ENCODE measurements at places on chromosomes 4 and X.

DNA sequence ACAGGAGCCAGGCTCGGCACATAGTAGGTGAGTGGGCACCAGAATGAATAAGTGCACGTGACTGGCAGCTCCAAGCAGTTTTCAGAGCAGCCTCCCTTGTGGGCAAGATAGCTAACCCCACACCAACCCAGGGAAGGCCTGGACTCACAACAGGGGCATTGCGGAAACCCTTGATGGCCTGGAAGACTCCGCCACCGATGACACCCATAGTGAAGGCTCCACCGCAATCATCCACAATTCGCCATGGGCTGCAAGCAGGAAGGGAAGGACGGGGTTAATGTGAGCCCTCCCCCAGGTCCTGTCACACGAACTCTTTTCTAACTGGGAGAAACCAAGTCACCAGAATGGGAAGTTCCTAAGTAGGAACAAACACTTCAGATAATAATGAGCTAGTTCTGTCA, 957 bp downstream of the TIMM17B start:
- DNase-seq = no peak

DNA sequence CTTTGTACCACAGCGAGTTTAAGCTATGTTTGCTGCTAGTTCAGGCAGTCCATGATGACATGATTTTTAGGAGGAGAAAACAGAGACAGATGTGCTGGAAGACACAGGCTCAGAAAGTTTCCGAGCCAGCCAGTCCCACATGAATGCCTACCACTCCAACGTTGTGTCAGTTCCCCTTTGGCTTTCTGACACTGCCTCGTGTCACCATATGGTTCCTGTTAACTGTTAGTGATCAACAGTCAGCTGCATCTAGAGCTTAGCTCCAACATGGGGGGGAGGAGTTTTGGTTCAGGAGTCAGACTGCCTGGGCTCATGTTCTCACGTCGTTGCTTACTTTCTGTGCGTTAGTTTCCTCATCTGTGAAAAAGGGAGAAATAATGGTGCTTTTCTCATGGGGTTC, 343.7 kb downstream of the MID1IP1 start:
- no peak for DNase-seq

DNA sequence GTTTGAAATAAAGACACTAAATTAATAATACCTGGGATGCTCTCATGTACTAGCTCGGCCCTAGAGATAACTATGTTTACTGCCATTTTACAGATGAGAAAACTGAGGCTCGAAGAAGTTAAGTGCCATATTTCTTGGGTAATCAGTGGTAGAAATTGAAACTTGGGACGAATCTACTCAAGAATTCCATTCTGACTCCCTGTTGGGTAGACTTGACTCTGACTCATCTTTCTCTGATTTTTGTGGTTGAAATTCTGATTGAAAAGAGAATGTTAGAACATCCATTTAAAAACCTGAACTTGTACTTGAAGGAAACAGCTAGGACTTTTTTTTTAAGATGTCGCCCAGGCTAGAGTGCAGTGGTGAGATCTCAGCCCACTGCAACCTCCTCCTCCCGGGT, 50.1 kb upstream of the NSUN7 start:
- DNase-seq = peak; percentile 20

- peak; percentile 43 for DNase-seq
These were observed 25.6 kb upstream of the TEX13C start for GRCh38 chrX:125293850-125294780.

DNA sequence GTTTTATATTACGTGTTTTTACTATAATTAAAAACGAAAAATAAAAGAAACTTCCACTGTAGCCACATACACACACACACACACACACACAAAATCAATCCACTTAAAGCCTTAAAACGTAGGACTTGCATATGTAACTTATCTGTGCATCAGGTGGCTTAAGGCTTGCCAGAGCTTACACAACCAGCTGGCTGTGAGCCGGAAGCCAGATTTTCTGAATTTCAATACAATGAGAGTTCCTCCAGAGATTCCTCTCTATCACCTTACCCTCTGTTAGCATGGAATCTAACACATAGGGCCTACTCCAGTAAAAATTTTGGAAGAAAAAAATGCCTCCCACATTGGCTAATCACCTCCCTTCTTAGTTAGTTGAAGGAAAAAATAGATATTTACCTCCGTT, 27.9 kb upstream of the SLITRK4 start:
- DNase-seq = no peak

DNA sequence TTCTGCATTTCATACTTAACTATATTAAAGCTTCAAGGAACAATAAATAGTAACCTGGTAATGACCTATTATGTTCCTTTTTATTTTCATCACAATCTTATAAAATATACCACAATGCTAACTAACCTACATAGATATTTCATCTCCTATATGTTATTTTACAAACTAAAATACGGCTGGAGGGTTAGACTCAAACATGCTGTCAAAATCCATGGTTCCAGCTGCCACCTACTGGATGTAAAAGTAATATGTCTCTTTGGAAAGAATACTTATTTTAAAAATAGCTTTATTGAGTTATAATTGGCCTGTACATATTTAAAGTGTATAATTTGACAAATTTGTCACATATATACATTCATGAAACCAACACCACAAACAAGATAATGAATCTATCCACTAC, 15.0 kb downstream of the RGN start:
- DNase-seq = peak; percentile 32

DNA sequence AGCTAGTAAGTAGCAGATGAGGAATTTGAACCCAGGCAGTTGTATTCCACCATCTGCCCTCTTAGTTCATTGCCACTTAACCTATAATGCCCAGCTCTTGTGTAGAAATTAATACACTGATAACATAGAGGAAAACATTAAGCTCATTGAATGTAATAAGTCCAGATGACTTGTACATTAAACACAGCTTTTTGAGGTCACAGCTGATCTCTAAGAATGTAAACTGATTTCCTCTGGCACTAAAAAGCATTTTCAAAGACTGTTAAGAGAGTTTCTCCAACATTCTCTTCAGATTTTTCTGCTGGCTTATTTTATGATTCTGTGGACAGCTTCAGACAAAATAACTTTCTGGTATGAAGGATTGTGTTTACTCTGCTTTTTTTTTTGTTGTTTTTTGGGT, 42.7 kb downstream of the HPRT1 start:
- DNase-seq = no peak

DNA sequence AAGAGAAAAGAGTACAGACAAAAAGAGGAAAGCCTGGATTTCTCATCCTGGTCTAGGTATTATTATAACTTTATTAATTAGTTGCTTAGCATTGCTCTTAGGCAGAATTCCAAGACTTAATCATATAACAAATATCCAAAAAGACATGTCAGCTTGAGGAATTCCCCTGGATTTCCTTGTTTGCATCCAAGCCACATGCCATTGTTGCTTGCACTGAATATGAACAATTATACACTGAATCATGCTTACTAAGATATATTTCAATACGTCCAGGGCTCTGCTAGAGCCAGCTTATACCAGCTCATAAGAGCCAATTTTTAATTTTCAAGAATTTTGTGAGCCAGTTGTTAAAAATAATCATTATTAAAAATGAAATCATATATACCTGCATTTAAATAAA, 5.5 kb upstream of the TLR10 start:
- peak; percentile 91 for DNase-seq

DNA sequence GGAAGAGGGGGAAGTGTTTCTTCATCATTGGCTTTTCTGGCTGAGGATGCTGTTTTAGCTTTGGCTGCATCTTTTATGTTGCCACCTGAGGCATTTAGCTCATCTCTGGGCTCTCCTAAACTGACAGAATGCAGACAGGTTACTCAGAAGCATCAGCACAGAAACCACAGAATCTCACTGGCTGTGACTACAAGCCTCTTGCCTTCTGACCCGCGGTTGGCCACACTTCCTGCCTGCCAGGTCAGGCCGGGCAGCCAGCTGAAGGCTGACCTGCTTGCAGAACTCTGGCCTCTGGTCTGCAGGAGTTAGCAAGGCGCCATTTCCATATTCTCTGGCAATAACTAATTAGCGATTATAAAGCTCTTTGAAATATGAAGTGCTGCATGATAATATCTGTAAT, 366.5 kb downstream of the MID1IP1 start:
- no peak for DNase-seq

DNA sequence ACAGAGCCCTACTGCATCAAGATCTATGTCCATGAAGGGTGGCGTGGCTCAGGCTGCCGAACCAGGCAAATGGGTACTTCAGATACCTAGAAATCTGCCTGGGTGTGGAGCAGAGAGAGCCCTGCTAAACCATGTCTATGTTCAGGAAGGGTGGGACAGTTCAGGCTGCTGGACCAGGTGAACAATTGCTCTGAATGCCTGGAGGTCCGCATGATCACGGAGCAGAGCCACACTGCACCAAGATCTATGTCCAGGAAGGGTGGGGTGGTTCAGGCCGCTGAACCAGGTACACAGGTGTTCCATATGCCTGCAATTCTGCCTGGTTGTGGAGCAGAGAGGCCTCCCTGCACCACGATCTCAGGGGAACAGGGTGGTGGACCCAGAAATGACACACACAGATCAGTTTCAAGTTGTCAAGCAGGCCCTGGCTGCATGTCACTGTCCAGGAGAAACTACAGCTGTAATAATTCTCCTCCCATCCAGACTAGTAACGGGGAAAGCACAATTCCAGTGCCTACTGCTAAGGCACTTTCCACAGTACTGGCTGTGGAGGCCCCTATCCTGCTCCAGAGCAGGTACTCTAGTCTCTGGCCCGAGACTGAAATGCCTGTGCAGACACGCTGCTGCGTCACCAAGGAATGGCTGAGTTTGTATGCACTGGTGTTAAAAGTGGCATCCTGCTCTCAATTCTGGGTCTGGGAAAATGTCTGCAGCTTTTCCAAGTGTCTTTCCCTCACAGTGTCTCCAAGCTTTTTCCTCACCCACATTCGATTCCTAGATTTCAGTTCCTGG, 25.2 kb downstream of the UBQLN2 start:
- DNase-seq = peak; percentile 53

DNA sequence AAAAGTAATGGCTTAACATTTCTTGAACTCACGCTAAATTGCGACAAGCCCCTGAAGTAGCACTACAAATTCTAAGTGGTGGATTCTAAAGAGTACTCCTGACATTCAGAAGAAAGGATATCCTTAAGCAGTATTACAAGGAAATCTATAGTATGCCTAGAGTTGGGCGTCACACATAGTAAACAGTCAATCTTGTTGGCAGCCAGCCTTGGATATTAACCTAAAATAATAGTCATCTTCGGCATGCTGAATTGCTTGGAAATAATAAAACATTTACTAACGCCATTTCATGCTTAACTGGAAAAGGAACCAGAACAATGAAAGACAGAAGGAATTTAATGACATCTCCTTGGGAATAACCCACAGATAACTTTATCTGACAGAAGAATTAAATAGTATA, 18.6 kb downstream of the ATP8A1 start:
- DNase-seq = no peak
